ENCODE measurements at places on chromosomes 5 and 9.

DNA sequence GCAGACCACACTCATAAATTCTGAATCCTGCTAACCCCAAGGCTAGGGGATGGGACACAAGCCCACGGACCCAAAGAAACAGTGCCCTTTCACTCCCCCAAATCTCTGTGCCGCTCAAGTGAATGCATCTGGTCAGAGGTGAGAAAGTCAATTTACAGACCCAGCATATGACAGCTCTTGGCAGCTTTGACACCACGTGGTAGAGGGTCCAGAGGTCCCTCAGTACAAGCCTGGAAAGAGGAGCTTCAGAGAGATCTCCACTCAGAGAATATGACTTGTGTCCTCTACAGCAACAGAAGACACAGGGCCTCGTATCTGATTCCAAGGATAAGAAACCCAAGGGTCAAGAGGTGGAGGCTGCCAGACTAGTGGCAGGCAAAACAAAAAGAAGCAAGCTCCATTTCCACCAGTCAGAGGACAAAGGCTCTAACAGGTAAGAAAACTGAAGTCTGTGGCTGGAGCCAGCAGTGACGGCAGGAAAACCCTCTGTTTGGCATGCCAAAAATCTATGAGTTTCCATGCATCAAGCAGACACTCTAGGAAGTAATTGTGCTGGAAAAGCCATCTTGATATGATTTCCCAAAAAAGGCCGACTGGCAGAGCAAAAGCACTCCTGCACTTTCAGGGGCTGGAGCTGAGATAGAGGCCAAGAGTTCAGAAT is 138.7 kb downstream of the UGCG start:
- DNase-seq: no peak

- DNase-seq: no peak
These were observed 1.1 kb downstream of the SOX30 start for GRCh38 chr5:157650991-157651611.

DNA sequence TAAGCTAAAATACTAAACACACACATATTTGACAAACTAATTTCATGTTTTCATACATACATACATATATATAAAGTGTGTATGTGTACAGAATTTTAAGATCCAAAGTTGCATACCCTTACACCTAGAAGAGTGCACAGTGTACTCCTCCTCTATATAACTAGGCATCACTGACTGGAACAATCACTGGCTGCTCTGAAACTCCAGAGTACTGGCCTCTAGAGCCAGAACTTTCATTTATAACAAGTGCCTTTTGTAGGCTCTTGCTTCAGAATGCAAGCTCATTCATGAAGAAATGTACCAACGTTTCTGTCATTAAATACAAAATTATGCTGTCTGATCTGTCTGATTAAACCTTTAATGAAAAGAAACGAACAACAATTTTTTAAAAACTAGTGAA is 4.0 kb downstream of the LEAP2 start:
- peak; percentile 16 for DNase-seq

DNA sequence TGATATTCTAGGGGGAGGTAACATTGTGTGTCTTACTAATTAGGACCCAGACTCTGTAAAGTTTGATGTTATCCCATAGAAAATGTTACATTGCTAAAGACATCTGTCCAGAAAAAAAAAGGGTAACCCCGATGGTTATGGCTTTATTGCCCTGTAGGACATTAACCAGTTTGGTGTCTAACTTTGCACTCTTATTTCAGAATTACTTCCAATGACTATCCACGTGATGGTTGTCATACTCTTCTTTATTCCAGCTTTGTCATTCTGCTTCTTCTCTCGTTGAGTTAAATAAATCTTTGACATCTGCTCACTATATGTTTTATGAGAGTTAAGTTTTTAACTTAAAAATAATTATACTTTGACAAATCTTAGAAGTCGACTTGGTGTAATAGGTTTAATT is 180.4 kb upstream of the ANKRD55 start:
- DNase-seq: no peak

- DNase-seq: no peak
These were observed 10.0 kb downstream of the SLIT3 start for GRCh38 chr5:169290895-169291294.

- no peak for DNase-seq
These were observed 11.1 kb downstream of the LHX6 start for GRCh38 chr9:122217640-122218039.

GRCh38 chr9:111566234-111566633 is 33.2 kb downstream of the PTGR1 start:
- DNase-seq: peak; percentile 19

DNA sequence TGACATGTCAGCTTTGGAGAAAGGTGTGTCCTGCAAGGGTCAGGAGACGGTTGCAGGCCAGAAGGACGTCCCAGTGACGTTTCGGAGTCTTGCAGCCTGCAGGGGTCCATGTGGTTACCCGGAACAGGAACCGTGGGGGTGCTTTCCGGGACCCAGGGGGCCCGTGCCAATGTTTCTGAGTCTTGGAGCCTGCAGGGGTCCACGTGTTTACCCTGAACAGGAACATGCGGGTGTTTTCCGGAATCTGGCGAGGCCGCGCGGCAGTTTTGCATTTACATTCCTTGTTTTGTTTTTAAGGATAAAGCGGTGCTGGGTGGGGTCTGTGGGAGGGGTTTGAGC is 30.6 kb downstream of the NKD2 start:
- DNase-seq: no peak

DNA sequence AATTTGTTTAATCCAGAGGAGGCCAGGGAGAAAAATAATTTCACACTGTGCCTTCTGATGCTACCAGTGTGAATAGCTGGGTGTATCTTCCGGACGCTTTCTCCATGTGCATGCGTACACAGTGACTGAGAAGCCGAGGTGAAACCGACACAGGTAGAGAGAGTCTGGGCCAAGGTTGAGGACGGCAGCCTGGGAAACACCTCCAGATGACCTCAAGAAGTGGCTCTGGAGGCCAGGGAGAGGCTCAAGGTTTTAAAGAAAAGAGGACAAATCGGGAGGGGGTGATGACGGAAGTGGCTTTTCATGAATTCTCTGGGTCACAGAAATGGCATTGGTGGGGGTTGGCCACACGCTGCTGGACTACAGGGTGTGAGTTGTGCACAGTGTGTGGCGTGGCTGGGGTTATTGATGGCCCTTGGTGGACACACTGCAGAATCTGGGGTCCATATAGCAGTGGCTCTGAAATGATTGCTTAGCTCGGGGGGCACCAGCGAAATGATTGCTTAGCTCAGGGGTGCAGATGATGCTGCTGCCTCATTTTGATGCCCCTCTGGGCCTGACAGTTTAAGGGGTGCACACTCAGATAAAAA is 34.1 kb upstream of the LRRC14B start:
- DNase-seq: no peak

- DNase-seq: no peak
These were observed 23.6 kb downstream of the OLFML2A start for GRCh38 chr9:124800306-124801259.

DNA sequence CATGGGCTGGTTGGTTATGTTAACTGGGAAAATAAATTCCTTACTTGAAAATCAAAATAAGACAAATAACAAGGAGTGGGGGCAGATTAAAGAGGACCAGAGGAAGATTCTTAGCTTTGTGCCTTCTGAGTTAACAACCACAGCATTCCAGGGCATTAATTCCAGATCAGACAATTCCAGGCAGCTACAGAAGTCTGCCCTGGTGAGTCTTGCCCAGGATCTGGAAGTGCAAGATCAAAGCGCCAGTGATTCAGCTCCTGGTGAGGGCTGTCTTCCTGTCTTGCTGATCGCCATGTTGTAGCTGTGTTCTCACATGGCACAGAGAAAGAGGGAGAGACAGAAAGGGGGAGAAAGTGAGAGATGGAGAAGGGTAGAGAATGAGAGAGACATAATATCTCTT is 65.6 kb downstream of the ANXA2R start:
- DNase-seq: no peak
